ENCODE measurements at places on chromosomes 12 and 14.

- DNase-seq = no peak
These were observed 19.8 kb upstream of the DHRS7 start for GRCh38 chr14:60184905-60185555.

- no peak for DNase-seq
These were observed 40.4 kb upstream of the LDHB start for GRCh38 chr12:21697904-21698630.

DNA sequence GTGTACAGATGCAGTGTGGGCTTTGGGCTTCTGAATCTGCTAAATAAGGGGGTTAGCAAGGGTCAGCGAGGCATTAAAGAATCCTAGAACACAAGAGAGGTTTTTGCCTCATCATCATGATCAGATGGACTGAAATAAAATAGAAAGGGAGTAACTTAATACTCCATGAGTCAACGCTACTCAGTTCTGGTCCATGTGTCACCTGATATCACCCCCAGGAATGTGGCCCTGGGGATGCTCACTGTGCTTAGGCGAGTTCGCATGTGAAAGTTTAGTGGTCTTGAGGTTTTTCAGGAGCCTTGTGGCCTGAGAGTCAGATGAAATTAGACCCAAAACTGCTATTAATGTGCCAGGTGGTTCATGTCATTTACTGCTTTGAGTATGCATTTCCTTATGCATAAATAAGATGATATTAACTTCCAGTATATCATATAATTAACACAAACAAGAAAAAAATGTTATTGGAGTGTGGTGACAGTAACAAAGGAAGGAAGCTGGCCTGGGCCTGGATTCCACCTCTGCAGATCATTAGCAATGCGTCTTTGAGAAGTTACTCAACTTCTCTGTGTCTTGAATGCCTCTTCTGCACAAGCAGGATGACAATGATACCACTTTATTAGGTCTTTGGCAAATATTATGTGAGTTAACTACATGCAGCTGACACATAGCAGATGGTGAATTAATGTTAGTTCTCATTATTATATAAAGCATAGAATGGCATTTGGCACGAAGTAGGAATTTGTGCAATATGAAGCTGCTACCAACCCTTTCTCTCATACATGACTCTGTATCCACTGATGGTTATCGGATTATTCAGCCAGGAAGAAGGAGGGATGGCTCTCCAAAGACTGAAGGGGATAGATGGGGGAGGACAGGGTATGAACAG lies 1272.6 kb downstream of the AACS start:
- DNase-seq = no peak

- DNase-seq = no peak
These were observed 3.6 kb upstream of the PTGER2 start for GRCh38 chr14:52310541-52310940.

DNA sequence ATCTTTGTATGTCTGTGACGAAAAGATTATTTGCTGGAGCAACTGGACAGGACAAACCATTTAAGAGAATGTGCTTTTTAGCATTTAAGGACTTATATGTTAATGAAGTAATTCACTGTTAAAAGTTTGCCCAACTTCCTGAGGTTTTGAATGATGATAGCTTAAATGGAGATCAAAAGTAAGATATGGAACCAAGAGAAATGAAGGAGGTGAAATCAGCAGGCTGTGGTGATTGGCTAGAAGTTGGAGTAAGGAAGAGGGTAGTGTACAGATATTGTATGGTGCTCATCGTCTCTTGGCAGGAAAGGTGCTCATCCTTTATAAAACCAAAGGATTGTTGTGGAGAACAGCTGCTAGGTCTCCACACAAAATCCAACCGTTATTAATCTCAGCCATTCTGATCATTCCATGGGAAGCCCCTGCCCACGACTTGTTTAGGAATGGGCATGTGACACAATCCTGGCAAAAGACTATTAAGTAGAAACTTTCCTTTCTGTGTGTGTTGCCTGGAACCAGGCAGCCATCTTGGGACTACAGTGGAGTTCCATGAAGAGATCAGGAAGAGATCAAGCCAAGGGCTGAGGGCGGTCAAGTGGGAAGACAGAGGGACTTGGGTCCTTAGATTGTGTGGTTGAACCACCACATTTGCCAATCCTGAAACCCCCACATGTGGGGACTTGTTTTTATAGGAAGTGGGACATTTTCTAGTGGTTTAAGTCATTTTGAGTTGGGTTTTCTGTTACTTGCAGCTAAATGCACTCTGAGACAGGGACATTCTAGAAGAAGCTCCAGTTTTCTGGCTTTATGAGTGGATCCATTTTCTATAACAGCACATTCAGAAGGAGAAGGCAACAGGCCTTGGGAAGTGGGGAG lies 56.8 kb upstream of the CHST11 start:
- DNase-seq = no peak

- DNase-seq = no peak
These were observed 26.4 kb upstream of the ZFP36L1 start for GRCh38 chr14:68819260-68819691.

- DNase-seq = no peak
These were observed 315.2 kb upstream of the G2E3 start for GRCh38 chr14:30243805-30244204.

- DNase-seq = no peak
These were observed 21.2 kb upstream of the RNF34 start for GRCh38 chr12:121378736-121379135.

DNA sequence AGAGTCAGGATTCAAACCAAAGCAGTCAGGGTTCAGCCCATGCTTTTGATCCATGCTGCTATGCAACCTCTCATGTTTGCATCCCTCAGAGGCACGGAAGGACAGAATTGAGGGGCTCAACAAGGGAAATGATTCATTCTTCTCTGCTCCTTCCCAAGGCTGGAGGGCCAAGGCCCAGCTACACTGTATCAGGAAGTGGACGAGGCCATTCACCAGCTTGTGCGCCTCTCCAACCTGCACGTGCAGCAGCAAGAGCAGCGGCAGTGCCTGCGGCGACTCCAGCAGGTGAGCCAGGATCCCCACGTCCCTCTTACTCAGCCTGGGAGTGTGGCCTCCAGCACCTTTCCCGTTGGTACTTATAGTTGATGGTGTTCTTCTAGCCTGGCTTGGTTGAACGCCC lies 8.6 kb downstream of the ARHGEF40 start:
- DNase-seq = no peak

DNA sequence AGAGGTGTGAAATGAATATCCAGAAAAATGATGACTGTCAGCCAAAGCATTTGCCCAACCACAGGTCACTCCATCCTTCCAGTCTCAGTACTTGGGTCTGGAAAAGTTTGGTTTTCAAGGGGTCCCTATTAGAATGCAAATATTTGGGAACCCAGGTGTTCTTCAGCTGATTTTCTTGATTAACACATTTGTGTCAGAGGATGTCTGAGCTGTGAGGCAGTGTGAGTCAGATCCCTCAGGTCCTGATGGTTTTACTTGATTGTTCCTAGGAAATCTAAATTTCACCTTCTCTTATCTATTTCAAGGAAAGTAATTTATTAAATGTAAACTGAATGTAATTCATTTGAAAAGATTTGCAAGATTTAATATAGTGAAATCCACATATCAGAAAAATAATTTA lies 71.5 kb downstream of the SSPN start:
- no peak for DNase-seq

GRCh38 chr14:50947446-50947845 lies 3.2 kb upstream of the PYGL start:
- no peak for DNase-seq

- no peak for DNase-seq
These were observed 509.2 kb downstream of the FLRT2 start for GRCh38 chr14:86039176-86039575.

GRCh38 chr12:64780531-64781279 lies 21.5 kb upstream of the GNS start:
- no peak for DNase-seq

DNA sequence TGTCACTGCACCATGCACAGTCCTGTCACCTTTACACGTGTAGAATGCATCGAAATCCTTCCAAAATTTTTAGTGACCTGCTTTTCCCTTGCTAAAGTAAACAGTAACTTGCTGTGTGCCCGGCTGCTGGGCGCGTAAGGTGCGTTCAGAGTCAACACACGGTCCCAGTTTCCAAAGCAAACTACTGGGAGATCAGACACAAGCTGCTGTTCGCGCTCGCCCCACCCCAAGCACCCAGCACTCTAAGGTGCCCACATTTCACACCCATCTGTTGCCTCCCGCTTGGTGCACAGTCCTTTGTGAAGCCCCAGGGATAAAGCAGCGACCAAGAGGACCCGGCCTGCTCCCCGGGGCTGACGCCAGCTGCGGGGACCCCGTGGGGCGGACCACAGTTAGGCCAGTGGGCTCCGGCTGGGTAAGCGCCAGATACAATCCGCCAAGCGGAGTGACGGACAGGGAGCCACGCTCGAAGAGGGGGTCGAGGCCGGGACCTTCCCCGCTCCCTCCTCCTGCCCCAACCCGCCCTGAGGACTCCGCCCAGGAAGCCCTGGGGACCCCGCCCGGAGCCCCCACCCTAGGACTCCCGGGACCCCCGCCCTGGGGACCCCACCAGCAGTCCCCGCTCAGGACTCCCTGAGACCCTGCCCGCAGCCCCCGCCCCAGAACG lies 633 bp downstream of the STX2 start:
- DNase-seq = no peak

GRCh38 chr12:108495054-108495453 lies 20.0 kb upstream of the FICD start:
- DNase-seq = no peak

GRCh38 chr12:106044773-106045172 lies 94.0 kb downstream of the NUAK1 start:
- DNase-seq = no peak

- no peak for DNase-seq
These were observed 2.0 kb downstream of the RAN start for GRCh38 chr12:130873825-130874224.

DNA sequence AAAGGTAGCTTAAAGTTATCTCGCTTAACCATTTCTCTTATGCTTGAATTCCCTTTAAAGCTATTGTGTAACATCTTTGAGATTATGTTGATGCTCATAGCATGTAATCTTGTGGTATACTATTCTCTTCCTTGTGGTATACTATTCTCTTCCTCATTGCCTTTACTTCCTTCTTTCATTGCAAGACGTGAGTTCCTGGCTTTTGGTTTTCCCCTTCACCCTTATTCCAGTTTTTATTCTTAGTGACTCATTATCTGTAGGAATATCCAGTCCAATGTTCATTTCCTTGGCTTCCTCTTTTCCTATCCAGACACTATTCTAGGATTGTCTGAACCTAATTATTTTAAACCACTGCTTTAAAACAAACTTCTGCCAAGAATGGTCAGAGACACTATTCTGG lies 564.0 kb downstream of the CCER1 start:
- no peak for DNase-seq

- DNase-seq = no peak
These were observed 62.9 kb downstream of the DPF3 start for GRCh38 chr14:72830786-72831594.

DNA sequence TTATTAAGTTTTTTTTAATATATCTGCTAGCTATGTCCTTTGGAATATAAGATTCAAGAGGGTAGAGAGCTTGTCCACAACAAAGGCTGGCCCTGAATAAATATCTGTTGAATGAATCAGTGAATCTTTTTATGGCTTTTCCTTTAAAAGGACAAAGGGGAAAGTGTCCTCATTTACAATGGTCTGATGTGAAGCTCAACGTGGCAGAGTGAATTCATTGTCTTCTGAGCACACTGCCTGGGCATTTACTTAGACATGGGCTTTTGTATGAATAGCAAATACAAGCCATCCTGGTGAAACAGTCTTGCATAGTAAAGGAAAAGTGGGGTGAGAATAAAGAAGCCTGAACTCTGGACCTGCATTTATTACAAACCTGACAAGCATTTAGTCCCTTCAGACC lies 201.2 kb downstream of the NELL2 start:
- DNase-seq = no peak

DNA sequence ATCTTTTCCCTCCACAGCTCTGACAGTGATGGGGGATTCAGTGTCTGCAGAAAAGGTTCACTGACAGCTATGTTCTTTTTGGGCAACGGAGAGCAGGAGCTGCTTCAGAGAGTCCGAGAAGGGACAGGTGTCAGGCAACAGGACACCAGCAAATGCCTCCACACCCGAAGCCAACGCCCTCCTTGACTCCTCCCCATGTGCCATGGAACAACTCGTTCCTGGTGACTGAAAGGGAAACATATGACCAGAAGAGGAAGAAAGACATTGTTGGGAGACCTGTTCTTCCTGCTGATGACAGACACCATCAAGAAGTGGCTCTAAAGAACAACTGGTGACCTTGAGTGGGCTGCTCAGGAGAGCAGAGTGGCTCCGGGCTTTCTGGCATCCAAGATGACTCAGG lies 172.3 kb upstream of the NOS1 start:
- DNase-seq = no peak

DNA sequence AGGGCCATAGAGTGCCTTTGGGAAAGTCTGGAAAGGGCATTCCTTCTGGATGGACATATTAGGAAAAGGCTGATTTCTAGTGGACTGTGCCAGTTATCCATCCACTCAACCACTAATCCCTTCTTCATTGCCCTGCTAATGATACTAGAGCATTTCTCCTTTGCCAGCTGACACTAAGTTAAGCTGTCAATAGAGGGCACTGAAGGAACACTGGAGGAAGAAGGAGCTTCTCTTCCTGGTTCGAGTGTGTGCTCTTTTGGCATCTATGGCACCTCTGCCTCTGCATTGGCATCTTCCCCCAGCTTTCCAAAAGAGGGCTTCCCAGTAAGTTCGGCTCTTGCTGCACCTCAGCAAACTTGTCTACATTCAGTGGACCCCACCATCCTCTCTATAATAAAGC lies 165.4 kb downstream of the DERA start:
- no peak for DNase-seq

DNA sequence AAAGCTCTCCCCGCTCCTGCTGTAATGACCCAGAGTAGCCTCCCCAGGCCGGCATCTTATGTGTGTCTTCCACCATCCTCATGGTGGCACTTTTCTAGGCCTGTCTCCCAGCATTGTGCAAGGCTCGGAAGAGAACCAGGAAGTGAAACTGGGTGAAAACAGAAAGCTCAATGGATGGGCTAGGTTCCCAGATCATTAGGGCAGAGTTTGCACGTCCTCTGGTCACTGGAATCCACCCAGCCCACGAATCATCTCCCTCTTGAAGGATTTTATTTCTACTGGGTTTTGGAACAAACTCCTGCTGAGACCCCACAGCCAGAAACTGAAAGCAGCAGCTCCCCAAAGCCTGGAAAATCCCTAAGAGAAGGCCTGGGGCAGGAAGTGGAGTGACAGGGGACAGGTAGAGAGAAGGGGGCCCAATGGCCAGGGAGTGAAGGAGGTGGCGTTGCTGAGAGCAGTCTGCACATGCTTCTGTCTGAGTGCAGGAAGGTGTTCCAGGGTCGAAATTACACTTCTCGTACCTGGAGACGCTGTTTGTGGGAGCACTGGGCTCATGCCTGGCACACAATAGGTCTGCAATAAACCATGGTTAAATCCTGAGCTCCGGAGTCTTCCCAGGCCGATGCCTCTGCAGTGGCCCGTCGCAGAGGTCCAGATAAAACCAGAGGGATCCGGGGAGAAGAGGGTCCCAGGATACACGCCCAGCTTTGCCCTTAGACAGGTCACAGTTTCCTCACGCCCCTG lies 15.6 kb downstream of the ACVRL1 start:
- DNase-seq = no peak

GRCh38 chr14:97571866-97572555 lies 774.8 kb downstream of the VRK1 start:
- no peak for DNase-seq

GRCh38 chr12:54853933-54854538 lies at the start of gene MUCL1:
Gene MUCL1, plus strand, starts transcription at chr12:54854516. Its CDS starts 67 bp downstream, at chr12:54854583.
- DNase-seq = no peak

GRCh38 chr12:18224745-18225144 lies 36.6 kb upstream of the PIK3C2G start:
- no peak for DNase-seq

- no peak for DNase-seq
These were observed 412.0 kb upstream of the ATP2B1 start for GRCh38 chr12:90120627-90121026.
